ENCODE measurements at places on chromosomes 3 and 15. TPM values are rescaled to one million over a fixed set of nuclear protein-coding genes. Genes with fewer than 3 reads are reported as not detected.

The CXCR6 gene
- 0.22 TPM for total RNA-seq

The CHDH gene
- total RNA-seq = 0.29 TPM

The BSN gene
- 0.14 TPM for total RNA-seq

The OSTN gene
- not detected for total RNA-seq

The C2CD4A gene
- total RNA-seq = not detected

The PCSK6 gene
- total RNA-seq = 1.1 TPM

The MAP1A gene
- total RNA-seq = 39.2 TPM

The GOLGA8M gene
- total RNA-seq = not detected

The GBE1 gene
- 120 TPM for total RNA-seq

The PAQR9 gene
- total RNA-seq = not detected

The ZNF860 gene
- 0.44 TPM for total RNA-seq

The SAMD7 gene
- total RNA-seq = not detected

The SCG3 gene
- not detected for total RNA-seq

The PDCD10 gene
- 60.8 TPM for total RNA-seq

The PLA1A gene
- total RNA-seq = not detected

The ITGB5 gene
- total RNA-seq = 247 TPM

The MYH15 gene
- total RNA-seq = 1.3 TPM

The DNASE1L3 gene
- total RNA-seq = not detected

The MEX3B gene
- total RNA-seq = 9.6 TPM

The SEMA3B gene
- 25.4 TPM for total RNA-seq

The MYEF2 gene
- total RNA-seq = 7.2 TPM

The PLCB2 gene
- 0.72 TPM for total RNA-seq

The NFKBIZ gene
- 165 TPM for total RNA-seq

The GABRR3 gene
- not detected for total RNA-seq

The GCNT3 gene
- not detected for total RNA-seq

The ITIH4 gene
- 0.88 TPM for total RNA-seq

The GPR156 gene
- 0.44 TPM for total RNA-seq

The TM6SF1 gene
- 2.6 TPM for total RNA-seq

The SLC12A1 gene
- not detected for total RNA-seq

The PYGO1 gene
- 6.1 TPM for total RNA-seq

The SLC12A8 gene
- 11.2 TPM for total RNA-seq

The FAIM gene
- total RNA-seq = 7.4 TPM

The RTP1 gene
- total RNA-seq = not detected

The NPAP1 gene
- not detected for total RNA-seq

The GOLGA6A gene
- not detected for total RNA-seq

The IGSF11 gene
- not detected for total RNA-seq

The AGBL1 gene
- not detected for total RNA-seq

The GOLGA6D gene
- total RNA-seq = not detected

The MESP1 gene
- total RNA-seq = under 0.01 TPM

The TEX55 gene
- total RNA-seq = not detected

The PIF1 gene
- total RNA-seq = 2.6 TPM

The POLQ gene
- 15.2 TPM for total RNA-seq

The TM4SF1 gene
- total RNA-seq = 44.9 TPM

The ROBO2 gene
- total RNA-seq = 0.66 TPM

Data from placental pericyte (primary cell).